ENCODE measurements at places on chromosomes 3 and 15. TPM values are rescaled to one million over a fixed set of nuclear protein-coding genes. Genes with fewer than 3 reads are reported as not detected.

The STRA6 gene
- total RNA-seq: not detected

DNA sequence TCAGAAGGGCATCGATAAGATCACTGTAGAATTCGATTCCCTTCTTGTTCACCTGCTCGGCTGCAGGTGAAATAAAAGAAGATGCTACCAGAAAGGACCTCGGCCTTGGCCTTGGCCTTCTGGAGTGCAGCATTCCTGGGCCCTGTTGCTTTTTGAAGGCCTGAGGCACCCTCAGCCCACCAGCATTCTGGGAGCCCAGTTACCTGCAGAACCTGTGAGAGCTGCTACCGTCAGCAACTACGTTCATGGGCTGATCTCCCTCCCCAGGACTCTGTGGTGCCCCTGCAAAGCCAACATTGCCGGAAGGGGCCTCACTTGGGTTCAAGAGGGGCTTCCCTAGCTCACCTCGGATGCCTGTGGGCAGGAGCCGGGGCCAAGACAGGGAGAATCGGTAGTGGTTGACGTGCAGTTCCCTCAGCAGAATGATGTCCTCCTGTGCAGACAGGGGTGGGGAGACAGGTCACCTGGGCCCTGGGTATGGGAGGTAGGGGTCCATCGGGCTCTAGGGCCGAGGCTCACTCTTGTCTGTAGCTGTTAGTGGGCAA is 2.2 kb downstream of the LCTL start:
- H3K4me1 ChIP-seq: peaks cover 7% of the 10 kb centered on the region
- no peaks in the 10 kb centered on the region for H3K36me3 ChIP-seq
- H3K4me3 ChIP-seq: no peak overlapping the region
- H3K27ac ChIP-seq: no peak overlapping the region
- no peak for DNase-seq

- H3K36me3 ChIP-seq: no peaks in the 10 kb centered on the region
- H3K27me3 ChIP-seq: no peaks in the 10 kb centered on the region
- H3K27ac ChIP-seq: no peak overlapping the region
- H3K4me3 ChIP-seq: no peak overlapping the region
Observed at GRCh38 chr3:118945834-118946233, 88.8 kb downstream of the IGSF11 start.

- no peak overlapping the region for H3K4me3 ChIP-seq
- no peaks in the 10 kb centered on the region for H3K27me3 ChIP-seq
- no peaks in the 10 kb centered on the region for H3K4me1 ChIP-seq
- H3K27ac ChIP-seq: no peak overlapping the region
- no peak for DNase-seq
Observed at GRCh38 chr3:1272546-1273265, 179.9 kb downstream of the CNTN6 start.

All from CD4-positive, alpha-beta T cell (primary cell).